Cerebellar nuclear complex (tissue), 1 donor: ENCODE measurements at places on chromosomes 3 and 15.

GRCh38 chr3:177144922-177145321 is 52.4 kb downstream of the TBL1XR1 start:
- no peak for DNase-seq

- DNase-seq = no peak
These were observed 22.6 kb downstream of the RAB7A start for GRCh38 chr3:128748557-128748956.

- DNase-seq = no peak
These were observed 457.7 kb downstream of the EPHA3 start for GRCh38 chr3:89565098-89565497.

DNA sequence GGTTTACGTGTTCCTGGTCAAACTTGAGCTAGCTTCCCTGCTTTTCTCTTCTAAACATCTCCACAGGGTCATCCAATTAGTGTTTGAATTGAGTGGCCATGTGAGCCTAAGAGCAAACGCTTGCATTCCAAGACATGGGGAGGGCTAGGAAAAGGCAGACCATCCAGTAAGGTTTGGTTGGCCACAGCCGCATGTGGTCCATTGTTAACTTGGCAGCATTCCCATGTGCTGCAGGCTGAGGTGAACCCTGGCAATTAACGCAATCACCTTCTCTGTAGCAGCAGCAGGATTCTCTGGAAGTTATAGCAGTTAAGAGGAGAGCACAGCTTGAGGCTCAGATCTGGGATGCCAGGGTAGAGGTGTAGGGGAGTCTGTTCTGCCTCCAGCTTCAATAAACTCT is 502.2 kb upstream of the LMCD1 start:
- no peak for DNase-seq

- DNase-seq = no peak
These were observed 75.7 kb downstream of the TRIM69 start for GRCh38 chr15:44812029-44812517.

- DNase-seq = no peak
These were observed at the start of gene ABHD17C for GRCh38 chr15:80695099-80695910. Gene ABHD17C, plus strand, starts transcription at chr15:80695310. Its CDS starts 120 bp downstream, at chr15:80695430.

DNA sequence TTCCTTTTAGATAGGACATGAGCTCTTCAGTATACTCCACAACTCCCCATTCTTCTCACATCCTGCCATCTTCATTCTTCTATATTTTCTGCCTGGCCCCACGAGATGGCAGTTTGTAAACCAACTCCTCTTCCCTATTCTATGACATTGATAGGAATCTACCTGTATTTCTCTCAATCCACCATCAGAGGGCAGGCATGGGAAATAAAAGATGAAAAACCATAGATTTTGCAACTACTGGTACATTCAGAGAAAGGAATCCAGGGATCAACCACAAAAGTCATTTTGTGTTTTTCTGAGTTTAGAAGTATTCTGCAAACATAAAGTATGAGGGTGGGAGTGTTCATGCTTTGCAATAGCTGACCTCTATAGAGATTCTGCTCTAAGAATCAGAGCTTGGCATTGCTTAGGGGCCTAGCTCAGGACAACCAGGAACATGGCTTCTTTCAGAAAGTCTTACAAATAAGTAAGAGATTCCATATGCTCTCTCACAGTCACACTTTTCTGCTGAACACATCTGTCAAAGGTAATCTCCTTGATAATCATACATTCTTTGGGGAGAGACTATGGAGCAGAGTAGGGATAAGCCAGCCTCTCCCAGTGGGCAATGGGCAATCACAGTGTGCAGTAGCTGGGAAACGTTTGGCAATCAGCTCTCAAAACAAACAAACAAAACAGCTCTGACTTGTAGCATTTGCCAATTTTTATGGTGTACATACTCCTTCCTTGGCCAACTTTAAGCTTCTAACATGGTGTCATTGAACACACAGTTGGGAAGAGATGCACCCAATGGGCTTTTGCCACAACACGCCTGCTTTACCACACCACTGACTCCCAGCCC is 43.1 kb upstream of the SLC25A36 start:
- no peak for DNase-seq

DNA sequence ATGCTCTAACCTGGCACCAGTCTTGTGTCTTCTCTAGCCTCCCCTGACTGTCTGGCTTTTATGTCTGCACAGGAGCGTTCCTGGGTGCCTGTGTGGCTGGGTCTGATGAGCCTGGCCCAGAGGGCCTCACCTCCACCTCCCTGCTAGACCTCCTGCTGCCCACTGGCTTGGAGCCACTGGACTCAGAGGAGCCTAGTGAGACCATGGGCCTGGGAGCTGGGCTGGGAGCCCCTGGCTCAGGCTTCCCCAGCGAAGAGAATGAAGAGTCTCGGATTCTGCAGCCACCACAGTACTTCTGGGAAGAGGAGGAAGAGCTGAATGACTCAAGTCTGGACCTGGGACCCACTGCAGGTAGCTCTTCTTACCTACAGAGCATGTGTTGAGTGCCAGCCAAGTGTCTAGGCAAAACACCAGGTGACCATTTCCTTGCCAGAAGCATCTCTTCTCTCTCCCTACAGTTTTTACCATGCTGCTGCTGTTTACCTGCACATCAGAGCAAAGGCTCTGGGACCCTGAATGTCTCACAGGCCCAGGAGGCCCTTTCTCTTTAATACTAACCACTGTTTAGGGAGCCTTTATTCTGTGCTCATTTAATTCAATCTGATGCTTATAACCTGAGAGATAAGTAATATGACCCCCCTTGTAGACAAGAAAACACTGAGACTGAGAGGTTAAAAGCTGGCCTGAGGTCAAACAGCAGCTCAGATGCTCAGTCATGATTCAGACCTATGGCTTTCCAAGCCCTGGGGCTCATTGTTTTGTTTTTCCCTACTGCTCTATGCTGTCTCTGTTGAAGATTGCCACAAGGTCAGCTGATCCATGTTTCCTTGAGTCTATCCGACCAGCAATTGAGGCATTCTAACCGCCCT is 10.4 kb downstream of the PODXL2 start:
- DNase-seq = no peak

DNA sequence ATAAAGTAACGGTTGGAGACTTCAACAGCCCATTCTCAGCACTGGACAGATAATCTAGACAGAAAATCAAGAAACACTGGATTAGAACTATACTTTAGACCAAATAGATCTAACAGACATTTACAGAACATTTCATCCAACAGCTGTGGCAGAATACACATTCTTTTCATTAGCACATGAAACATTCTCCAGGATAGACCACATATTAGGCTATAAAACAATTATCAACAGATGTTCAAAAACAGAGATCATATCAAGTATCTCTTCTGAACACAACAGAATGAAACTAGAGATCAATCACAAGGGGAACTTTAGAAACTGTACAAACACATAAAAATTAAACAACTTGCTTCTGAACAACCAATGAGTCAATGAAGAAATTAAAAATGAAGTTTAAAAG is 133.3 kb downstream of the ADAM10 start:
- DNase-seq = no peak

DNA sequence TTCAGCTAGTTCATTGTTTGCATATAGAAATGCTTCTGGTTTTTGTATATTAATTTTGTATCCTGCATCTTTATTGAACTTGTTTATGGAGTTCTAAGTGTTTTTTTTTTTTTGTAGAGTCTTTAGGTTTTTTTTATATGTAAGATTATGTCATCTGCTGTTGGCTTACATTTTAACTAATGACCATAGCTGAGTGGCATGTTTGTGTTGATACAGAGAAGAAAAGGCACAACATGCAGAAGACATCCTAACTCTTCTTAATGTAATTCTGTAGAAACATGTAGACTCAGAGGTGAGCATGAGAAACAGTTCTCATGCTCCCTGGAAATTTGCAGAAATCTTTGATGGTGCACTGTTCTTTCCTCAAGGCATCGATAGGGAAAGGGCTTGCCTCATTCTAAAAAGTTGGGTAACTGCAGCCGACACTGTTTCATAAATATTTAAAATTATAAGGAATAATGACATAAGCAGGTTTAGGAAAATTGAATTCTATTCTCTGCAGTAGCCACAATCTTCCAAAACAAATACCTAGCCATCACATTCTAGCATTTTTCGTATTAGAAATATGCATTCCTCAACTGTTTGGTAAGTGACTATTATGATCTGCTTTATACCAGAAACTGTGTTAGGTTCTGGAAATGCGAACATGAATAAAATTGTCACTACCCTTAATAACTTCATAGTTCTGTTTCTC is 499.6 kb upstream of the KCNMB2 start:
- DNase-seq = no peak

GRCh38 chr3:77319711-77320110 is 279.8 kb downstream of the ROBO2 start:
- DNase-seq = no peak

DNA sequence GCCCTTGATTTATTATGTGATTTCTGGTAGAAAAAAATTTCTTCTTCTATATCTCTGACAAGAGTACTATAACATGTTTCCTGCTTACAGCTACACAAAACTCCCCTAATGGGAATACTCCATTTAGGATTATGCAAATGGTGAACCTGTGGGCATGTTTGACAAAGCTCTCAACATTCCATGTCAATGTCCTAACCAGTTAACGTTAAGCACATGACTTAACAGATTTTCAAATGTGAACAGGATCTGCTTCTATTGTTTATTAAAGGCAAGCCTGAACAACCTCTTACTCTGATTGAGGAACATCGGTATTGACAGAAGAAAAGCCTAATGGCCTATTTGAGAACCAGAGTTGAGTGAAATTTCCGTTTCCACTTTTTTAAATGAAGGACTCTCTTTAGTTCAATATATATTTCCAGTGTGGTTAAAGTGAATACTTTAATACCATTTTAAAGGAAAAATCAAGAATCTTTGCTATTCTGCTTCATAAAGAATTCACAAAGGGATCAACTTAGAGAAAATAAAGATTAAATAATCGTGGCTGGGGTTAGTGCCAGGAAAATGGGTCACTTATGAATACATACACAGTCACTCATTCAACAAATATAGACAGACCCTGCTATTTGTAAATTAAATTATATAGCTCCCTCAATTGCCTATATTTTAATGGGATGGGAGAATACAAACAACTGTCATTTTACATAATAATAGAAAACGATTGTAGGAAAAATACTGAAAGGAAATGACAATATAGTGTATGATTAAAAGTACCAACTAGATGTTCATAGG is 300.3 kb upstream of the CBLB start:
- no peak for DNase-seq

- no peak for DNase-seq
These were observed 333.8 kb downstream of the PDCD6IP start for GRCh38 chr3:34132069-34132692.

GRCh38 chr3:33663042-33663441 is 55.0 kb downstream of the CLASP2 start:
- no peak for DNase-seq

DNA sequence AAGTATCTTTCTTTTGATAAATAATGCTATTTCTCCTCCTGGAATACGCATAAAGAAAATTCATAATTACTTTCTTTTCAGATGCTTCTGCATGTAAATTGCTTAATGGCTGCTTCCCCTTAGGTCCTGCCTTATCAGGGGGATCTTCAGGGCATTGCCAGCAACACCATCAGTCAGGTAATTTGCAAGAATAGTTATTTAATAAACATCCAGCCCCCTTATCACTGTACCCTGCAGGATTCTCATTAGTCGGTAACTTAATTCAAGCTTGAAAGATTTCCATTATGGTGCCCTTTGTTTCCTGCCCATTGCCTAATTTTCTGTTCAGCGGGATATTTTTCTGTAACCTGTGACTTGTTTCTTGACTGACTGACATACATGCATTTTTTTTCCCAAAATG is 414.5 kb downstream of the MFSD1 start:
- no peak for DNase-seq

DNA sequence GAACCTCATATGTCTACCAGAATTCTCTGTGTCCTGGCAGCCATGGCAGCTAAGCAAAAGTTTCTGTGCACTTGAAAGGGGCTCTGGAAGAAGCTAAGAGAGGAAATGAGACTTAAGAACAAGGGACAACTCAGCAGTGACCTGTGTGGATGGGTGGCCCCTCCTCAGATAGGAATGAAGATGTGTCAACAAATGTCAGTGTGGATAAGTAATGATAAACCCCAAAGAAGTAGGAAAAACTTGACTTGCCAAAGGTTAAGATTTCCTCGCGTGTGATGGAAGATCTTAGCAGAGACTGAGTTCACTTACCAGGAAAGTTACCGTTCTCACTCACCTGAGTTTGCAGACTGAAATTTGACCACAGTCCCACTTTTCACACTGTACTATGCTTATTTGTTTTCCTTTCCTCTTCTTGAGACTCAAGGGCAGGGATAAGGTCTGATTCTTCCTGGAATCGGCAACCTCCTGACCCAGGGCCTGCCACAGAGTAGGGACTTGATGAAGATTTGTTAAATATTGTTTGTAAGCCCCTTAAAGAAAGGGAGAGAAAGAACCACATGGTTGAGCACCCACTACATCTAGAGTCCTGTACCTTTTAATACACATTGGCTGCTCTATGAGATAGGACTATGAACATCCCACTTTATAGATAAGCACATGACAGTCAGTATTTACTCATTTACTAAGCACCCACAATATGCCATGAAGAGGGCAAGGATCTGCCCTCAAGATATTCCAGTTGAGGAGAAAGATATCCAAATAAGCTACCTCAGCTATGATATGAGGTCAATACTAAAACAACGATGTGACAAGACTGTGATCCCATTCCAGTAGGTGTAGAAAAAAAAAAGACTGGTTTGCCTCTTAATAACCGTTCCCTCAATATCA is 7.3 kb upstream of the HRH1 start:
- DNase-seq = no peak

DNA sequence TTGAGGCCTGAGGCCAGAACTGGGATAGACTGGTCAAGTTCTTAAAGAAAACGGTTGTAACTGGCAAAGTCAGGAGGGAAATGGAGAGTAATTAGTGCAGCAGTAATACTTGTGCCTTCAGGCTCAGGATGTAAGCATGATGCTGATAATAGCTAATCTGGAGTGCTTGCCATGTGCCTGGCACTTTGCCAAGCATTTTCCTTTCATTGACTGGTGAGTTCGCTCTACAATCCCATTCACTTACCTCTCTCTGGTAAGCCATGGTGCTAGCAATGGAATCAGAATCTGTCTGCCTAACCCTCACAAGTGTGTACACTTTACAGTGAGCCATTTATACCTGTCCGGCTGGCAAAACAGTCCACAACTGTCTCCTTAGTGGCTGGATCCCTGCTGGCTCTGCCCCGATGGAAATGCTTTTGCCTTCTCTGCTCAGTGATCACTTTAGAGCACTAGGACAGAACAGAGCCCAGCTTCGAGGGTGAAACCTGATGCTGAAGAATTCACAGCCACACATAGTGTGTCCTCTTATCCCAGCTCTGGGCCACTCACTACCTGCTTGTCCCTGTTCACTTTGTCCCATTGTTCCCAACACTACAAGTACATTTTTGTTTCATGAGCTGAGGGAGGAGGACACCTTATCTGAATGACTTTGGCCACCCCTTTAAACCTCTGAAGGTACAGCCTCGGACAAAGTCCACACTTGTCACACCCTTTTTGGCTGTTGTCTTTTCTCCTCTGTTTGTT is 10.3 kb downstream of the CHP1 start:
- DNase-seq = no peak
